ENCODE measurements at places on chromosomes 7 and 10.
A peak's percentile ranks its signal among the peaks of the same experiment; 100 is the strongest.

DNA sequence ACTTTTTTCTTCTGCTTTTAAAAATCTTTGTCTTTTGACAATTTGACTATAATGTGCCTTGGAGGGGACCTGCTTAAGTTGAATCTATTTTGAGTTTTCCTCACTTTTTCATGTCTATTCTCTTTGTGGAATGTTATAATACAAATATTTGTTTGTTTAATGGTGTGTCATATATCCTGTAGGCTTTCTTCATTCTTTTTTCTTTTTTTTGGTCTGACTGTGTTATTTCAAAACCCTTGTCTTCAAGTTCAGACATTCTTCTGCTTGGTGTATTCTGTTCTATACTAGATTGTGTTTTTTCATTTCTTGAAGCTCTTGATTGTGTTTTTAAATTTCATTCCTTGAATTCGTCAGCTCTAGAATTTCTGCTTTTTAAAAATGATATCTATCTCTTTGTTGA lies 228.2 kb downstream of the STK31 start:
- no peak for DNase-seq

DNA sequence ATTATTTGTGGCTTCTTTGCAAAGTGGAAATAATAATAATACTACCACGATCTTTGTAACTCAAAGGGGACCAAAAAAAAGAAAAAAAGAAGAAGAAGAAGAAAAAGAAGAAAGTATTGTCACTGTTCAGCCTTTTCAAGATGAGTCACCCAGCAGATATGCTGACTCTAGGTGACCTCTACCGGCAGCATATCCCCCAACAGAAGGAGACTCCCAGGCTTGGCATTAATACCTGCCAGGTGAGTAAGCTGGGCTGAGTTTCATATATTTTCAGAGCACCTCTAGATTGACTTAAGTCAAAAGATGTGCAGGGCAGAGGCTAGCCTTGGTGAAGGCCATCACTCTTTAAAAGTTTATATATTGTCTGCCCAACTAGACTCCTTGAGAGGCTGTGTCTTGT lies 30.4 kb upstream of the GPR26 start:
- DNase-seq, result no peak

DNA sequence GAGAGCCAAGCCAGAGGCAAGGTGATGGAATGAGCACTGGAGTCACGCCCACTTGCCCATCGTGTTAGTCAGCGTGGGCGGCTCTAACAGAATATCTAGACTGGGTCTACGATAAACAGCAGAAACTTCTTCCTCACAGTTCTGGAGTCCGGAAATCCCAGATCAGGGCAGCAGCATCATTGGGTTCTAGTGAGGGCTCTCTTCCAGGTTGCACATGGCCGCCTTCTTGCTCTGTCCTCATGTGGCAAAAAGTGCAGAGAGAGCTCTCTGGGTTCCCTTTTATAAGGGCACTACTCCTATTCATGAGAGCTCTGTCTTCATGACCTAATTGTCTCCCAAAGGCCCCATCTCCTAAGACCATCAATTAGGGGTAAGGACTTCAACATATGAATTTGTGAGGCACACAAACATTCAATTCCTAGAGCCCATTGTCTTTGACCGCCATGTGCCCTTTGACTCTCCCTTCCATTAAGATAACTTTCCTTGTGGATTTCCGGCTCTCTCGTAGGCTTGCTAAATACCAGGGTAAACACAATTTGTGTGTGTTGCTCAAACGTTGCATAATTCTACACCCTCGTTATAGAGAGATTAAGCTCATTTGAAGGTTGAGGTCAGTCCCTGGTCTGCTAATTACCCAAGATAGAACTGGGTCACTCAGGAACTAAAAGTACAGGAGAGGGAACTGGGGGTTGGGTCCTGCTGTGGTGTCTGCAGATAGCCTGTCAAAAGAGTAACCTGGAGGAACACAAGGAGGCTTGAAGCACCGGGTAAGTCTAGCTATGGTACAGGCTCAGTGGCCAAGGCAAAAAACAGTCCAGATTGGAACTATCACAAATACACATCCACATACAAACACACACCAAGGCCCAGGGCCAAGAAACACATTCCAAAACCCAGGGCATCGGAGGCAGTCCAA lies 28.7 kb upstream of the USP6NL start:
- DNase-seq, result no peak

DNA sequence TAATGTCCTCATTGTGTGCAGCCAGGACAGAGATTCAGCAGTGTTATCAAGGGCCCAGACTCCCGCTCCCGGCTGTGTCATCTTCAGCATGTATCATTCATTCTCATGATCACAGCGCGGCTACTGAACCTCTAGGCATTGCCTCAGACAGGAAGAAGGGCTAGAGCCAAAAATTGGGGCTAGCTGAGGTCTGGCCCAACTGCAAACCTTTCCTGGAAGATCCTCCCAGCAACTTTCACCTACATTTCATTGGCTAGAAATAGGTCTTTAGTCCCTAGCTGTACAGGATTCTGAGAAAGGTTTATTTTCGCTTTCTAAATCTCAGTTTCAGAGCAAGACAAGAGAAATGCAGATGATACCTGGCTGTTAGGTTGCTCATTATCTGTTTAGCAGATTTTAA lies 81.9 kb downstream of the CREM start:
- DNase-seq, result no peak

GRCh38 chr10:78045237-78045636 lies 11.6 kb downstream of the RPS24 start:
- no peak for DNase-seq

- DNase-seq, result no peak
These were observed 161.5 kb upstream of the TBX20 start for GRCh38 chr7:35415411-35415822.

- no peak for DNase-seq
These were observed 91.1 kb upstream of the CARD11 start for GRCh38 chr7:3134745-3135144.

GRCh38 chr10:59179068-59179467 lies 2.6 kb downstream of the PHYHIPL start:
- DNase-seq, result no peak

- DNase-seq, result no peak
These were observed 104.2 kb upstream of the SLC13A1 start for GRCh38 chr7:123303926-123304325.

GRCh38 chr7:29806995-29807841 lies 910 bp downstream of the WIPF3 start:
- DNase-seq, result peak; percentile 81

GRCh38 chr10:44858988-44859387 lies 52.1 kb upstream of the TMEM72 start:
- no peak for DNase-seq

DNA sequence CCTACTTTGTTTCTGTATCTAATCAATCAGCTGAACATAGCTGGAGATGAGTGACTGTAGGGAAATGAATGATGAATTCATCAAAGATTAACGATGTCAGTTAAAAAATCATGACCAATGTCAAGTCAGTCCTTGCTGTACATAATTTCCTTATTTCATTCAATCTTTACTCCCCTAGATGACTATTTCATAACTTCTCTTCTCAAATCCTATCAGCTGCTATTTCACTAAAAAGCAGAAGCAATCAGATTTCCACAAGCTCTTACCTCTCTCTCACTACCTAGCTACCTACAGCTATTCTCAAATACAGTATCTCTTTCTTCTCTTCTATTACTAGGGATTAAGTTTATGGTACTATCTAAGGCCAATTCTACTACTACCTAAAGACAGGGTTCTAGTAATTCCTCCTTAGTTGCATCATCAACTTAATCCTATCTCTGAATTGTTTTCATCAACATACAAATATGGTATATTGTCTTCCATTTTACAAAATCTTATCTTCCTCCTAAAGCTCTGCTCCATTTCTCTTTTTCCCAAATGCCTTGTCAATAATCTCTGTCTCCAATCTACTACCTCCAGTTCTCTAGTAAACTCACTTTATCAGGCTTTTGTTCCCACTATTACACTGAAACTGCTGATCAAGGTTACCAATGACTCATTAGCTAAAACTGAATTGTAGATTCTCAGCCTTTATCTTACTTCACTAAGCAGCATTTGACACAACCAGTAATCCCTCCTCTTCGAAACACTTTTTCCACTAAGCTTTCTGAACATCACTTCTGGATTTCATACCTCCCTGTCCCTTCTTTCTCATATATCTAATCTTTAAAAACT lies 28.4 kb downstream of the JMJD1C start:
- DNase-seq, result no peak

DNA sequence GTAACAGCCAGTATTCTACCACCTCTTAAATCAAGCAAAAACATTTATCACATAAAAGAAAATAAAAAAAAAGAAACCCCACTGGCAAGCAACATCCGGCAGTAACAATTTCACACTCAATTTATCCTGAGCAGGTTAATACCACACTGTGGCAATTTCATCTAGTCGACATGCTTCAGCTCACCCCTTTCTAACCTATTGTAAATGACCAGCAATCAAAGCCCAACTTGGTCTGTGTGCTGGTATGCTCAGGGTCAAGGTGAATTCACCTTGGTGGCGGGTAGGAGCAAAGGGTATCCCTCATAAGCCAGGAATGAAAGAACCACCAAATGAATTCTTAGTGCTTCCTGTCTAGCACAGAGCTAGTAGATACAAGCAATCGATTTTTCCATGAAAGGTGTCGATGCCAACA lies 109.1 kb upstream of the AFAP1L2 start:
- peak; percentile 76 for DNase-seq

DNA sequence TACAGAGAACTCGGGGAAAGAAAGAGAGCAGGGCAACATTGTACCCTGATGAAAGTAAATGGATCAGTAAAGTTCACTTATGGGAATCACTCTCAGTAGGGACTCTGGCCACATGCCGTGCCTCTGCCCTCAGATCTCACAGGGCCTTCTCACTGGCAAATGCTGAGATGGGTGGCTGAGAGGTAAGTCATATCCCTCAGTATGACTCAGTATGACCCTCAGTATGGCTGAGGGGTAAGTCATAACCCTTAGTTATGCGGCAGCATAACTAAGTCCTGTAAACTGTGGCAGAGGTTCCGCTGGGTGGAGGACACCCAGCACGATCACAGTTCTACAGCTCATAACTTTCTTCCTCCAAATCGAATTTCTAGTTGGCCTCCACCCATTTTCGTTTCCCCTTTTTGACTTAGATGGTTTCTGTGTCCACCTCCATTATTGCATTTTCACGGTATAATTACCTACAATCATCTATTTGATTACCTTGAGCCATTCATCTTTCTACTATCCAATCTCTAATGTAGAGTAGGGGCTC lies 26.5 kb upstream of the WNT16 start:
- DNase-seq, result no peak

DNA sequence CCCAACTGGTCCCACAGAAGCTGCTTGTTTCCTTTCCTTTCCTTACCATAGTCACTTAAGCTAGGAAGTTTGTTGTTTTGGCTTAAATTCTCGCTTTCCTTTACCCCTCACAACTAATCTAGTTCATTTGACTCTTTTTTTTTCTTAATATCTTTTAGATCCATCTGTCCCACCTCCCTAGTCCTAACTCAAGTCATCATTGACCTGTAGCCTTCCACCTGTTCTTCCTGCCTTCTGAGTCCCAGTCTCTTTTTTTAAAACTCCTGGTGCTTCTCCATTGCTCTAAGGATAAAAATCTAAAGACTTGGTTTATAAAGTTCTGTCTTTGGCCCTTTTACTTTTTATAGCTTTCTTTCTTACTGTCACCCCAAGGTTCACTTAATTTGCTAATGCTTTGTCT lies 47.6 kb downstream of the RALA start:
- DNase-seq, result no peak

- DNase-seq, result no peak
These were observed 31.0 kb upstream of the STARD3NL start for GRCh38 chr7:38147005-38147404.

GRCh38 chr10:133079836-133080682 lies 7.7 kb upstream of the ADGRA1 start:
- DNase-seq, result peak; percentile 84

DNA sequence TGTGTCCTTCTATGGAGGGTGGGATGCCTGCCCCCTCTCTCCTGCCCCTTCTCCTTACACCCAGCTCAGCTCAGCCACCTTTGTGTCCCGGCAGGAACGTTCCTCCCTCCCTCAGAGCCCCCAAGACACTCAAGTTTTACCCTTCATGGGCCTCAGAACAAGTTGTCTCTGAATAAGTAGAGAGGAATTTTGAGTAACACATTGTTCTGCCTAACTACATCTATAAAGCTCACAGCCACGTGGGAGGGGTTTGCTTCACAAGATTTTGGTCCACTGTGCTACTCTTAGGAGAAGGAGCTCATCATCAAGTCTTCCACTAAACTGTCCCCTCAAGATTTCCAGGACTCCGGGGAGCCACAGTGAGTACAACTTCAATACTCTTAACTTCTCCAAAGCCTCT lies 51.6 kb upstream of the ZNF32 start:
- no peak for DNase-seq

GRCh38 chr10:121260377-121260776 lies 337.9 kb downstream of the FGFR2 start:
- no peak for DNase-seq

GRCh38 chr7:23471106-23471859 lies 992 bp upstream of the IGF2BP3 start:
- DNase-seq, result peak; percentile 95

- no peak for DNase-seq
These were observed 242.5 kb downstream of the ELMO1 start for GRCh38 chr7:37206192-37206591.

GRCh38 chr7:155324012-155324917 lies 26.6 kb downstream of the INSIG1 start:
- DNase-seq, result no peak

GRCh38 chr10:87775766-87776165 lies 42.3 kb downstream of the ATAD1 start:
- no peak for DNase-seq

DNA sequence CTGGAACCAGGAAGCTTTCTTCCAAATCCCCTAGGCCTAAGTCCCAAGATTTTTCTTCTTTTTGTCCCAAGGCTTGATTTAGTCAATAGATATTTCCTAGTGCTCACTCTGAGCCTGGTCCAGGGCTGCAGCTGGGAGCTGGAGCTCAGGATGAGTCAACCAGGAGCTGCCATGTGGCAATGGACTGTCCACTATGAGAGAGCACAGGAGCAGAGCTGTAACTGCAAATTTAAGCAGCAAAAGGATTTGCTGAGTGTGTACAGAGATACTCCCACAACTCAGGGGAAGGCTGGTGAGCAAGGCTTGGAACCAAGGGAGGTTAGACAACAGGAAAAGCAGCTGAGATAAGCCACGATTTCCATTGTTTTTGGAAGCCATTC lies 92.1 kb upstream of the CXCL12 start:
- peak; percentile 65 for DNase-seq

DNA sequence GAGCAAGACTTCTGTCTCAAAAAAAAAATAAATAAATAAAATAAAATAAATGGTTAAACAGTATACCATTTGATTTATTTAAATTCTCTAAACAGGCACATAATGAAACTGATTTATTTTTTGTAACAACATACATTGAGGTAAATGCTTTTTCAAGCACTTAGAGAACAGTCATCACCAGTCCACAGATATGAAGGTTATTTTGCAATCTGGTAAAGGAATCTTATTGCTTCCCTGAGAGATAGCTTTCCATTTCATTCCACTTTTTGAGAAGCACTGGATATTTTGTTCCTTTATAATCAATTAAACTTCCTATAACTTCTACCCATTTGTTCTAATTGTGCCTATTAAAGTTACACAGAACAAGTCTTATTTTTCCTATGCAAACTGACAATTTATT lies 5.2 kb downstream of the CEP55 start:
- DNase-seq, result no peak
